ENCODE measurements at places on chromosomes 2 and 18.
A peak's percentile ranks its signal among the peaks of the same experiment; 100 is the strongest.

DNA sequence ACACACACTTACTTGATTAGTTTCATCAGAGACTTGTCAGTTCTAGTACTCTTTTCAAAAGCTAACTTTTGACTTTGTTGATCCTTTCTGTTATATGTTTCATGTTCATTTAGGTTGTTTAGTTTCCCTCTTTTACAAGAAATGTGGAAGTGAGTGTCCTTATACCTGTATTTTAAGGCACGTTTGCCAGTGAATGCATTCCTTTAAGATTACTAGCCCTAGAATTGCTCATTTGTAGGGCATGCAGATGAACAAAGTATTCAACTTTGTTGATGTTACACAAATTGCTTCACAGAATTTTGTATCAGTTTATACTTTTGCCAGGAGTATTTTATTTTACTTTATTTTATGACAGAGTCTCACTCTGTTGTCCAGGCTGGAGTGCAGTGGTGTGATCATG, 6.3 kb downstream of the IL1RL2 start:
- DNase-seq = no peak

DNA sequence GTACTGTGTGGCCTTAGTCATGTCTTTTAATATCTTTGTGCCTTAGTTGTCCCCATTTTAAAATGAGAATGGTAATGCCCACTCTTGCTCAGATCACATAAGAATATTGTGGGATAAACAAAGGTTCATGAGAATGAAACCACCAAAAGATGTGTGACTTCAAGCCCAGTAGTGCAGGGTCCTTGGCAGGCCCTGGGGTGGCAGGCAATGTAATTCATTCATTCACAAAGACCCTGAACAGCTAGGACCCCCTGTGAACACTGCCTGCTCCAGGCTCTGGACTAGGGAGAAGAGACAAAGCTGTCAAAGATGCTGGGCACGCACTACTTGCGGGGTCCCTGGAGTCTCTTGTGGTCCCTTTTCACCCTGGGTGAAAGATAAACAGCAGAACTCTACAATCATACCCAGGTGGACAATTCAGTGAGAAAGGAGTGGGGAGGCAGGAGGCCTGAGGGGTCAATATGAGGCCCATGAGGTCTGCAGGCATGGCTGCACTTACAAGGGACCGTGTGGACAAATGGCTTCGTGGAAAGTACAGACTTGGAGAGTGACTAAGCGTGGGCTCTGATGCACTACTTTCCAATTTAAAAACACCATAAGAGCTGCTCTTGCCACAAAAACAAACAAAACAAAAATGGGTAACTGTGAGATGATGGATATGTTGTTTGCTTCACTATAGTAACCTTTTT, 136.1 kb downstream of the SMAD7 start:
- no peak for DNase-seq

DNA sequence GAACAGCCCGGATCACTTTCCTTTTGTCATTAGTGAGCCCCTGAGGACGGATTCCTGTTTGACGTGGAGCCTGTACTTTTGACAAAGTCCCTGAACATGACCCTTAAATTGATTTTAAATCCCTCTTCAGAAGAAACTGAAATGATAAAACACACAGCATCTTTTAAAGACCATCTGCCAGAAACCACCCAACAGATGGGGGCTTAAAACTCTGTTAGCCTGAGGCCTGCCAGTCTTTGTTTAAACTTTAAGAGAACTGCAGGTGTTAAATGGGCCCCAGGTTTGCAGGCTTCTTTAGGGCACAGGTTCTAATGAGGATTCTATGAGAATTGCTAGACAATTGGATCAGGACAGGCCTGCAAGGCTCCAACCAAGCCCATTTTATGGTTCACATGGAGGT, 177.9 kb downstream of the ALK start:
- no peak for DNase-seq

DNA sequence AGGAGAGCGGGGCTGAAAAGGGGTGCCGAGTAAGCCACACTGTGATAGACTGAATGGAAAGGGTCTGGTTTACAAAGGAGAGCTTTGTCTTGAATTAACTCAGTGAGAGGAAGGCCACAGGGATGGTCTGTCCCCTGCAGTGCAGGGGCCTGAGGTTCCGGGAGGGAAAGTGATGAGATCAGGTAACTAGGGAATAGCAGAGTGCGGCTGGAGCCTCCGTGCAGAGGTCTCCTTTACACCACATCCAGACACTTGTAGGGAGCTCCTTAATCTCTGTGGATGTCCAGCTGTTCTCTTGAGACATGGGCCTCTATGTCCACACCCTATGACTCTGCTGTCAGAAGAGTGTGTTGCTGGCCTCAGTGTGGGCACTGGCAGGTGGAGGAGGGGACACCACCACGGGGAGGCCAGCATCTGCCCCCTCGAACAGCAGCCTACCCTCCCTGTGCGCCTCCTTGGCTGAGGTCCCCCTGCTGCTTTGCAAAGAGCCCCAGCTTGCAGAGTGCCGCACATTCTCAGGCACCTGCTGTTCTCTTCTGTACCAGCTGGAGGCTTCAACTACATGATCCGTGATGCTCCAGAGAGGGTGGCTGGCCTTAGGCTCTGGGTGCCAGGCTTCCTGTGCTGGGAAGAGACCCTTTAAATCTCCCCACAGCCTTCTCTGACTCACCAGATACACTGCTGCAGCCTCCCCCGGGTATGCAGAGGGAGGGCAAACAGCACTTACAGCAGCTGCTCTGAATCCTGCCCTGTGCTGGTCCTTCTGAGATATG, 25.9 kb downstream of the ENOSF1 start:
- peak; percentile 47 for DNase-seq

DNA sequence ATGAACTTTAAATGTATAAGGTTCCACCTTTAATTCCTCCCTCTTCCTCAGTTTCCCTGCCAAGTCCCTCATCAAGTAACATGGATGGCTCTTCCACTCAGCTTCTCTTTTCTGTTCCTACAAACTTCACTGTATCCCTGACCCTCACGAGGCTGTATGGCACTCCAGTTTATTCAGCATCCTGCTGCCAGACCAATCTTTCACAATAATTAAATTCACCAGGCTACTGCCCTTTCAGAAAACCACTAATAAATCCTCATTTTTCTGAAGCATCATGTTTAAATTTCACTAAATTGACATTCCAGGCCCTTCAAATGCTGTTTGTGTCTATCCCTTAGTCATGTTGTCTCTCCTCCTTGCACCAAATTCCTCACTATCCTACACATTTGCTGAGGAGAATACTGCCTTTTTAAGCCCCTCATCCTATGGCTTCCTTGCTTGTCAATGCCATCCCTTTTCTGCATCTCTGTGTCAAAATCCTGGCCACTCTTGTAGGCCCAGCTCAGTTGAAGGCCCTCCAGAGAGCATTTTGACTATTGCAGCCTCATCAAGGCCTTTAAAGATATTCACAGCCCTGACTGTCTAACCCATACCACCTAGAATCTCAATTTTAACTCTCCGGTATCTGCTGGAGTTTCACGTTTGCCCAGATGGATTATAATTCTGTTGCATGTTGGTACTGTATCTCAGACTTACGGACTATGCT, 22.8 kb upstream of the ASNSD1 start:
- DNase-seq = no peak
